ENCODE measurements at places on chromosomes 12 and 14. TPM values are rescaled to one million over a fixed set of nuclear protein-coding genes. Genes with fewer than 3 reads are reported as not detected.
A peak's percentile ranks its signal among the peaks of the same experiment; 100 is the strongest.

DNA sequence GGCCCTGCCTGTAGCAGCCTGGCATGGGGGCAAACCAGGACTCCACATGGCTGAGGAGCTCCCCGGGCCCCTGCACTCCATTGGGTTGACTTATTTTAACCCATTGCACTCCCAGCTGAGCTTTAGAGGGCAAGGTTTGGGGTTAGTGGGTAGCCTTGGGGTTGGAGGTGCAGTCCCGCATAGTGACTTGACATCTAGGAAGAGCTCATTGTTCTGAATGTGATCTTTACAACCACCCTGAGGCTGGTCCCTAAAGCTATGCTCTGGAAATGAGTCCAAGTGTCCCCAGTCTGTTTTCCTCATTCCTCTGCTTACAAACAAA lies 36.4 kb downstream of the NFKBIA start:
- H3K27me3 ChIP-seq, result no peaks in the 10 kb centered on the region
- peak overlapping the region; percentile 97 for H3K27ac ChIP-seq
- peaks cover 39% of the 10 kb centered on the region for H3K4me1 ChIP-seq
- peaks cover 11% of the 10 kb centered on the region for H3K36me3 ChIP-seq
- no peak for DNase-seq
- no peak overlapping the region for H3K4me3 ChIP-seq

The FAM181A gene
- not detected for total RNA-seq

The MMP19 gene
- not detected for total RNA-seq

The MON2 gene
- total RNA-seq, result 37.6 TPM

The RESF1 gene
- total RNA-seq, result 41.9 TPM

GRCh38 chr14:55372825-55373224 lies 38.8 kb downstream of the ATG14 start:
- peak overlapping the region; percentile 13 for H3K27ac ChIP-seq
- no peak for DNase-seq
- no peaks in the 10 kb centered on the region for H3K27me3 ChIP-seq
- H3K4me3 ChIP-seq, result no peak overlapping the region
- H3K36me3 ChIP-seq, result peaks cover 49% of the 10 kb centered on the region

The SMOC1 gene
- not detected for total RNA-seq

GRCh38 chr12:47024463-47024862 lies 55.0 kb upstream of the PCED1B start:
- no peak overlapping the region for H3K27ac ChIP-seq
- H3K4me1 ChIP-seq, result peaks cover 6% of the 10 kb centered on the region
- no peak for DNase-seq

The C12orf54 gene
- not detected for total RNA-seq
